ENCODE measurements at places on chromosomes 4 and X.

GRCh38 chr4:11297201-11297600, 131.5 kb downstream of the HS3ST1 start:
- no peak for DNase-seq

- DNase-seq, result no peak
Observed at GRCh38 chr4:128381748-128382559, 94.3 kb upstream of the PGRMC2 start.

- no peak for DNase-seq
Observed at GRCh38 chr4:14368391-14368790, 633.9 kb upstream of the CPEB2 start.

DNA sequence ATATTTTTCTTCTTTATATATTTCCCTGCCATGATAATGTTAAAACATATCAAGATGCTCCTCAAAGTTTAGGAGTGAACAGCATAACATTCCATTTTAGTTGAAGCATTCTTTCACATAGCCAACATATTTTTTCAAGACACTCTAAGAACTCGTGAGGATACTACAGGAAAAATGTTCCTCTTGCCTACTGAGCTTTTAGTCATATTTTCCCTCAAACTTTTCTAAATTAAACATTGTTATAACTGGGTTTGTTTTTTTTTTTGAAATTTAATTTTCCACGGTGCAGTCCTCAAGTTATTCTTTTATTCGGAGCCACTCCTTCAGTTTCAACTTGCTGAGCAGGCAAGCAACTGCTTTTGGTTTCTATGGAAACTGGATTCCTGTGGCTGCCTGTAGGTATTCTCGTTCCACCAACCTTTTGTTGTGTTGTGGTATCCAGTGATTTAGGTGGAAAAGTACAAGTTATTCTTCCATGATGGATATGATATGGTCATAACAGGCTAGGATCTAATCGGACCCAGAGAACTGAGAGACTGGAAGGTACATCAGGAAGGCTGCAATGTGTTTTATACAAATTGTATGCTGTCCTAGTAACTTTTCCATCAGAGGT, 248.0 kb downstream of the TRIML1 start:
- DNase-seq, result no peak

DNA sequence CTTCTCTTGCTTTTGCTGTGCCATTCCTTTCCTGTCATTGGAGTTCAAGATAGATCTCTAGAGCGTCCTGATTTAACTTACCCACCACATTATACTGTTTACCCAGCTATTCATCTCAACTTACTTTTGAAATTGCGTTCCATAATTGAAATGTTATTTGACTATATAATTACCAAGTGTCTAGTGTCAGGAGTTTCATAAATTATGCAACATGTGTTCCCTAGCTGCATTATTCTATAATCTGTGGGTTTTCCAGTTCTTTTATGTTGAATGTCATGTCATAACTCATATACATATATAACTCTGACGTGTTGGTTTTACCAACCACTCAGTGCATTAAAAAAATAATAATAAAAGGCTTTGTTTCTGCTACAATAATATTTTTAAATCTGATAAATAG, 285.9 kb upstream of the ARSJ start:
- DNase-seq, result no peak

GRCh38 chrX:54447461-54447860, 7.3 kb downstream of the TSR2 start:
- no peak for DNase-seq

- no peak for DNase-seq
Observed at GRCh38 chr4:39937683-39938268, 39.9 kb downstream of the PDS5A start.
